Upper lobe of right lung (tissue), 1 donor: ENCODE measurements at places on chromosomes 12 and 14. TPM values are rescaled to one million over a fixed set of nuclear protein-coding genes. Genes with fewer than 3 reads are reported as not detected.

The SMOC1 gene
- 1.1 TPM for total RNA-seq

DNA sequence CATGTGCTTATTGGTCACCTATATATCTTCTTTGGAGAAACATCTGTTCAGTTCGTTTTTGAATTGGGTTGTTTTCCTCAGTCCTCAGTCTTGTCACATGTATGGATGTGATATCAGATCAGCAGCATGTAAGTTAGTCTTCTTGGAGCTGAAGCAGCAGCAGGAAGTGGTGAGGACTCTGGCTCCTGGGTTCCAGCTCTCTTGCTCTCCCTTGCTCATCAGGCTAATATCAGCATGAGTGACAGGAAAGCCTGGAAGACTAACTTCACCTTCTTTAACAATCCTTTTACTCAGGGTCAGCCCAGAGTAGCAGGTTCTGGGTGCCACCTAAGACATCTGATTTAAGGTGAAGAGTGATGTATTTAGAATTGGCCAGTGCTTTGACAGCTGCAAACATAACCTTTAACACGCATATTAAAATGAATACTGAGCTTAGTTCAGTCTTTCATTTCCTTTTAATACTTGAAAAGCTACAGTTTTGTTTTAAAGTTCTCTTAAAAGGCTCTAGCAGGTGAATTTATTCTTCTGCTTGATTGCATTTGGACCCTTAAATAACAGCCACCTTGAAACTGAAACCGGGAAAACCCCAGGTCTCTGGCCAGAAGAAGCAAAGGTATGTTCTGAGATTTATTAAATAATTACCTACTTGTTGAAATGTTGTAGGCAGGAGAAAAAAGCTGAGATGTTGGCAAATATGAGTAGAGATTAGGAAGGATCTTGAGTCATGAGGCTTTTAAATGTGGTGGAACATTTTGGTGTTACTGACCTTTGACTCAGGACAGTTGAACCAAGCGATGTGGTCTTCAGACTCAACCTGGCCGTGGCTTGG is 54.3 kb downstream of the DRAM1 start:
- no peaks in the 10 kb centered on the region for H3K27me3 ChIP-seq
- H3K36me3 ChIP-seq: no peaks in the 10 kb centered on the region
- no peak overlapping the region for H3K27ac ChIP-seq

DNA sequence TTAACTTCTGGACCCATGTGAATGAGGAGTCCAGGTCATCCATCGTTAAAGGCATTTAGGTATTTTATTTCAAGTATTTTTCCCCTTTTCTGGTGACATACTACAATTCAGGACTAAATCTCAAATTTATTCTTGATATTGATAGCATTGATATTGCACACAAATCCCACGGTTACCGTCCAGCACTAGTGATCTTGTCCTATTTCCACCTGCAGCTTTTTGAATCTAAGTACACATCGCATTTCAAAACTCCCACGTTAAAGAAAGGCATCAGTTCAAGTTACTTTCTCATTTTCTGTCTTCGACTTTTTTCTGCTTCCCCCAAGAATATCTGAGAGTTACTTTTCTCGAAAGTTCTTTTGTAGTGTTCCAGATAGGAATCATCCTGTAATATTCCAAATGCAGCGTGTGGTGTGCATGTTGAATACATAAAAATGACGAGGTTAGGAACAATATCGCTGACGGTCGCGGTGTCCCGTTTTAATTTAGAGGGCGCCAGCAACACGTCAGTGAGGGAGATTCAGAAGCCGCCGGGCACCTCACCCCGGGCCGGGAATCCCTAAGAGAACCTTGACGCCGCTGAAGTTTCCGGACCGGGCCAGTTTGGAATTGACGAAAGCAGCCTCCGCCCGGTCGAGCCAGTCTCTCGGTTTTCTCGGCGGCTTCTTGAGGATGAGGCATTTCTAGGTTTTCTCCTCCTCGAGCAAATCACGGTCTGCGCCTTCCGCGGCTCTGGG is 569 bp upstream of the RGS6 start:
- H3K27me3 ChIP-seq: peaks cover 38% of the 10 kb centered on the region

DNA sequence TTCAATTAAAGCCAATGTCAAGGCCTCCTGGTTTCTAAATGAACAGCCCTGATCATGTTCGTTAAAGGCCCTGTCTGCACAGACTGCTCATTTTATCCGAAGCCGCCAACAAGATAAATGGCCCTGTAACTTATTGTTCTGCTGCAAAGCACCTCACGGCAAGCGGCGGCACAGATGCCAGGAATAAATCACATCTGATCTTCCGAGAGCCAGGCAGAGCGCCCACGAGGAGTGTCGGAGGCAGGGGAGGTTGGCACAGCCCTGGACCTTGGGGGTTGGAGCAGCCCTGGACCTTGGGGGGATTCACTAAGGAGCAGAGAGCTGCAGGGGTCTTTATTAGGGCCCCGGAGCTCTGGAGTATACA is 110.5 kb downstream of the SCARB1 start:
- H3K27ac ChIP-seq: no peak overlapping the region
- DNase-seq: no peak

The WIF1 gene
- total RNA-seq: 171 TPM

GRCh38 chr12:50174971-50175715 is 8.0 kb upstream of the CERS5 start:
- DNase-seq: no peak
- no peaks in the 10 kb centered on the region for H3K27me3 ChIP-seq
- peaks cover 38% of the 10 kb centered on the region for H3K36me3 ChIP-seq
- H3K4me1 ChIP-seq: no peaks in the 10 kb centered on the region
- H3K4me3 ChIP-seq: no peak overlapping the region
- H3K27ac ChIP-seq: no peak overlapping the region

DNA sequence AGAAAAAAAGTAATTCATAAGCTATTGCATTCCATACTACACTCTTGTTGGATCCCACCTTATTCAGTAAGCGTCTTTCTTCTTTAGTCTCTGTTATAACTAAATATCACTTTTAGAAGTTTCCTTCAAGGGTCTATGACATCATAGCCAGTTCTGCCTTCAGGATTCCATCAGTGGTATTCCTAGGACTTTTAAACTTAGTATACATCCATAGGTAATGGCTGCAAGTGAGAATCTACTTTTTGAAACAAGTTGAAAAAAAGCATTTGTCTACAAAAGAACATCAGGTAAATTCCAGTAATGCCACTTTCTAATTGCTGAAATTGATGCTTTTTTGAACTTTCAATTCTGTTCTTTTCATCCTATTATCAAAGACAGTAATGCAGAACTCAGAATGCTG is at the start of gene FSCB:
Gene FSCB, minus strand, starts transcription at position 101 of the 400 bp plus-strand sequence. CDS start 296 bp downstream, outside the sequence.
- H3K27me3 ChIP-seq: no peaks in the 10 kb centered on the region
- DNase-seq: no peak
- H3K4me1 ChIP-seq: no peaks in the 10 kb centered on the region
- H3K4me3 ChIP-seq: no peak within 1 kb of the TSS
- H3K27ac ChIP-seq: no peak within 1 kb of the TSS
- no peaks in the 10 kb centered on the region for H3K36me3 ChIP-seq

DNA sequence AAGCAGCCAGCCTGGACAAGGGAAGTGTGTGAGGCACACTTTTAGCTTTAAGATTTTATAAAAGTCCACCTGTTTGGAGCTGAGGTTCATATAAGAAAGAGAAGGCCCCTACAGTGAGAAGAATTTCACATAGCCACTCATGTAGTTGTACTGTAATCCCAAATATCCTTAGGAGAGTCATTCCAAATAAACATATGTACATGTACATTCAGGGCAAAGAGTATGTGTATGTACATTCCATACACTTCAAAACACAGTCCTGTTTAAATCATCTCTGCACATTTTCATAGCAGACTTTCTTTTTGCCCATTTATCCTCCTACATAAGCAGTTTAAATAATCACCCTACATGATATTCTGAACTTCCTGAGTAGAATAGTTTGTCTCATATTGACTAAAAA is 87.6 kb downstream of the GPR65 start:
- no peak overlapping the region for H3K27ac ChIP-seq
- H3K4me1 ChIP-seq: no peaks in the 10 kb centered on the region
- no peaks in the 10 kb centered on the region for H3K27me3 ChIP-seq
- H3K36me3 ChIP-seq: no peaks in the 10 kb centered on the region
- no peak for DNase-seq

- DNase-seq: no peak
- H3K4me1 ChIP-seq: peaks cover 23% of the 10 kb centered on the region
- no peak overlapping the region for H3K4me3 ChIP-seq
Measured at GRCh38 chr12:76259106-76259505, 89.1 kb downstream of the BBS10 start.

The MYF5 gene
- total RNA-seq: not detected

GRCh38 chr12:71492604-71493003 is 53.0 kb downstream of the LGR5 start:
- no peak overlapping the region for H3K27ac ChIP-seq
- H3K36me3 ChIP-seq: no peaks in the 10 kb centered on the region
- H3K27me3 ChIP-seq: no peaks in the 10 kb centered on the region
- H3K4me1 ChIP-seq: no peaks in the 10 kb centered on the region
- DNase-seq: no peak

- H3K4me1 ChIP-seq: peaks cover 39% of the 10 kb centered on the region
- peaks cover 36% of the 10 kb centered on the region for H3K36me3 ChIP-seq
- no peak overlapping the region for H3K27ac ChIP-seq
- no peaks in the 10 kb centered on the region for H3K27me3 ChIP-seq
Measured at GRCh38 chr12:55824726-55825125, 4.7 kb downstream of the DNAJC14 start.

- no peak overlapping the region for H3K4me3 ChIP-seq
- no peak for DNase-seq
- H3K36me3 ChIP-seq: no peaks in the 10 kb centered on the region
- no peak overlapping the region for H3K27ac ChIP-seq
Measured at GRCh38 chr14:81625343-81625742, 91.7 kb upstream of the SEL1L start.

GRCh38 chr12:119229205-119229604 is 50.5 kb downstream of the HSPB8 start:
- no peaks in the 10 kb centered on the region for H3K4me1 ChIP-seq
- H3K27ac ChIP-seq: no peak overlapping the region
- no peaks in the 10 kb centered on the region for H3K27me3 ChIP-seq
- DNase-seq: no peak
- H3K4me3 ChIP-seq: no peak overlapping the region

- H3K27ac ChIP-seq: no peak overlapping the region
- no peaks in the 10 kb centered on the region for H3K27me3 ChIP-seq
- DNase-seq: no peak
- no peak overlapping the region for H3K4me3 ChIP-seq
- no peaks in the 10 kb centered on the region for H3K36me3 ChIP-seq
Measured at GRCh38 chr12:80032946-80033345, 66.4 kb upstream of the OTOGL start.

DNA sequence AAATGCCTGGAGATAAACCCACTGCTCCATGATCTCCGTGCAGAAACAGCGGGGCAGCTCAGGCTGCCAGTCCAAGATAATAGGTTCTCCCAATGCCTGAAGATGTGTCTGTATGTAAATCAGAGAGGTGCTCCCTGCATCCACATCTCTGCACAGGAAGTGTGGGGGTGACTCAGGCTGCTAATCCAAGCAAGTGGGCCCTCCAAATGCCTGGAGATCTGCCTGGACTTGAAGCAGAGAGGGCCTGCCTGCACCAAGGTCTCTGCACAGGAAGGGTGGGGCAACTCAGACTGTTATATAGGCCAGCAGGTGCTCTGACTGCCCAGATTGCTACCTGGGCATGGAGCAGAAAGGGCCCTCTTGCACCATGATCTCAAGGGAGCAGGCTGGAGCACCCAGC is 504.7 kb downstream of the LRFN5 start:
- no peak overlapping the region for H3K4me3 ChIP-seq
- no peak overlapping the region for H3K27ac ChIP-seq
- no peaks in the 10 kb centered on the region for H3K4me1 ChIP-seq
- H3K36me3 ChIP-seq: no peaks in the 10 kb centered on the region
- no peaks in the 10 kb centered on the region for H3K27me3 ChIP-seq
